Activated T-helper 9 cell treated with anti-CD3 and anti-CD28 coated beads, Interleukin-2, amount 50 U/mL, for 16 hours (primary cell): ENCODE measurements at places on chromosomes 12 and 14.
A peak's percentile ranks its signal among the peaks of the same experiment; 100 is the strongest.

DNA sequence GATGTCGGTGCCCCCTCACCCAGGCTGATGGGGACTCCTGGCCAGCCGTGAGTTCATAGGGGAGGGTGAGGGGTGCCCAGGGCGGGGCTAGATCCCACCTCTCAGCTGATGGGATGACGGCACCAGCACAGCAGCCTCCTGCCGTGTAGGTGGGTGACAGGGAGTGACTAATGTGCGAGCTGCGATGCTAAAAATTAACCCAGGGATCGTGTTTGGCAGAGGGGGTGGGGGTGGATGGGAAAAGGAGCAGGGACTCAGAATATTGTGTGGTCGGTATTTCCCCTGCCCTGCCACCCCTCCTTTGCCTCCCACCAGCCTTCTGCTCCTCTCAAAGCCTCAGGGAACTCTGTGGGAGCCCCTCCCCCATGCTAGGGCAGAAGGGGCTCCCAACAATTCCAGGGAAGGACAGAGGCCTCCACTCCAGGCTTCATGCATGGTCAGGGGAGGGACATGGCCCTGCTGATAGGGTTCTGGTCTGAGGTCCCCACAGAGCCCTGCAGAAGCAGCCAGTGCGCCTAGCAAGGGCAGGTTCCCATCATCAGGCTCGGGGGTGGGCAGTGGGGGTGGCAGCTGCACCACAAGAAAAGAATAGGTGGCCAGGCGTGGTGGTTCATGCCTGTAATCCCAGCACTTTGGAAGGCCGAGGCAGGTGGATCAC lies 12.5 kb downstream of the TAMALIN start:
- DNase-seq: no peak

- no peak for DNase-seq
Measured at GRCh38 chr12:71704920-71705319, 19.0 kb downstream of the TMEM19 start.

- DNase-seq: no peak
Measured at GRCh38 chr12:14989790-14990189, 16.9 kb downstream of the PDE6H start.

DNA sequence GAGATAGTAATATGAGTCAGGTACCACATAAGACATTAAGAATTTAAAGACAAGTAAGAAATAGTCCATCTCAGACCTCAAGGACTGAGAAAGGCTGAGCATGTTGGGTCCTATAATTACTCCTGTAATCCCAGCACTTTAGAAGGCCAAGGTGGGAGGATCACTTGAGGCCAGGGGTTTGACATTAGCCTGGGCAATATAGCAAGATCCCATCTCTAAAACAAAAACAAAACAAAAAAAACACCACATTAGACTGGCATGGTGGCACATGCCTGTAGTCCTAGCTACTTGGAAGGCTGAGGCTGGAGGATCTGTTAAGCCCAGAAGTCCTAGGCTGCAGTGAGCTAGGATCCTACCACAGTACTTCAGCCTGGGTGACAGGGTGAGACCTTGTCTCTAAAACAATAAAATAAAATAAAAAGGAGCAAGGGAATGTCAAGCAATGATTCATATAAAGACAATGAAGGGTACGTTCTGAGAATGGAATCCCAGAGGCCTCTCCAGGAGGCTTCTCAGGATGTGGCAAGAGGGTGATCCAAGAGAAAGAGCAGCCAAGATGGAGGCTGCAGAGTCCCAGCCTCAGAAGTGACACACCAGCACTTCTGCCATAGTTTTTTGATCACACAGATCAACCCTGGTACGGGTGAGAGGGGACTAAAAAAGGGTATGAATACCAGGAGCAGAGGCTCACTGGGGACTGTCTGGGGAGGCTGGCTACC lies 206.4 kb downstream of the CRADD start:
- DNase-seq: no peak

DNA sequence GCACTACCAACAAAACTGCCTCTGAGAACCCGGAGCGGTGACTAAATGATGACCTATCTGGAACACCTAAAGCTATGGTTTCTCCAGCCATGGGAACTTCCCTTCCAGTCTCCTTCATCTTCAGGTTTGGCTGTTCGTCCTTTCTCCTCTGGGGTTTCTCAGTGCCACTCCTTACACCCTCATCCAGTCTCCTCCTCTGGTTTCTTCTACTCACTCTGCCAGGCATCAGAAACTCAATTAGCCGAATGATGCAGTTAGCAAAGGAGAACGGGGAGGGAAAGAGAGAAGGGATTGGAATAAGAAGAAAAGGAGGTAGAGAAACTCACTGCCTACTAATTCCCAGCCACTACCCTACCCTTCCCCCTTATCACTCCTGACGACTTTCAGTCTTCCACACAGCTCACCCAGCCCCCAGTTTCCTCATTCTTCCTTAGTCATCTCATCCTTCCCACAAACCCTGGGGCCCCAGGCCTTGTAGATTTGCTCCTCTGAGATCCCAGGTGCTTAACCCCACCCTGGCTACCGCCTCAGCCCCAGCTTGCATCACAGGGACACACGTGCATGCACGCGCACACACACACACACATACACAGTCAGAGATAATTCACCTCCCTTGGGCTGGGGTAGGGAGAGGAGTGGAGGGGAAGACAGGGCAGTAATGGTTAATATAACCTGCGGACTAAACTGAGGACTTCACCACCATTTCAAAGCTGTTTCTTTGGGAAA lies 13.0 kb downstream of the FGD6 start:
- DNase-seq: no peak

- DNase-seq: no peak
Measured at GRCh38 chr14:31261859-31262731, 54.5 kb upstream of the HECTD1 start.

- no peak for DNase-seq
Measured at GRCh38 chr14:57991353-57991752, 125.5 kb upstream of the SLC35F4 start.

DNA sequence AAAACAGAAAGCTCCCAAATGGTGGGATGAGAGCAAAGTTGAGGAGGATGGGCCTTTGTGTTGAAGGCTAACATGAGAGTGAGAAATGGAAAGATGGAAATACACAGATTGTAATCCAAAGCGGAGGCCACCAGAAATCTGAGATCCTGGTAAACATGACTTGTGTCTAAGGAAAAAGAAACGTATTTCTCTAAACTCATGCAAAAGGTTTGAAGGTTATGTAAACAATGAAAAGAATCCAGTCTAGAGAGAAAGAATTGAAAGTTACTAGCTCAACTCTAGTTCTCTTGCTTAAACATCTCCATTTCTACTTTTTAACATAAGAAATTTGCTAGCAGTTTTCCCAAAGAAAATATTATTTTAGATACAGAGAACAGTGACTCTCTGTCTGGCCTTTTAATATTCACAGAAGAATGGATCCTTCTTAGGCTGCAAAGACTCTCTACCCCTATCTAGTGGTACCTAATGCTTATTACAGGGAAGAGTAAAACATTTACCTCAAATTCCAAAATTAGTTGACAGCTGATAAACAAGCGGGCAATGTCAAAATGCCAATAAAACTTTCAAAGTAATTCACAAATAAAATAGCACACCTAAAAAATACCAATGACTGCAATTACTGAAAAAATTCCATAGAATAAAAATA lies 75.8 kb upstream of the SOX5 start:
- DNase-seq: no peak

- DNase-seq: no peak
Measured at GRCh38 chr14:68229423-68230100, 410.0 kb downstream of the RAD51B start.

- DNase-seq: no peak
Measured at GRCh38 chr14:36013483-36013882, 163.0 kb downstream of the PTCSC3 start.

DNA sequence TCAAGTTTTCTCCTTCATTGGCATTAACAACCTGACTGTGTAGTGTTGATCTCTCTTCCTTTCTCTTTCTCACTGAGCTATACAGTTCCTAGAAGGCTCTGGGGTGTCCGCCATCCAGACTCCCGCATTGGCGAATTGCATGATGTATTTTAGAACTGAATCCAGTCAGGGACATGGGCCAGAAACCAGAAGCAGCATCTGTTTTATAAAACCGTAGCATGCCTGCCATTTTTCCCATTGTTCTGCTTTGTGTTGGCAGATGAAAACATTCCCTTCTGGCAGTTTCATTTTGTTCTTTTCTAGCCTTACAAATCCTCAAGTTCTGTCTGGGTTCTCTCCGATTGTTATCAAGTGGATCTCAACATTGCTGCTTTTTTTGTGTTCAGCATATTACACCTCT lies 268.3 kb upstream of the SEL1L start:
- no peak for DNase-seq

- DNase-seq: no peak
Measured at GRCh38 chr14:92635896-92636295, 112.5 kb downstream of the LGMN start.

DNA sequence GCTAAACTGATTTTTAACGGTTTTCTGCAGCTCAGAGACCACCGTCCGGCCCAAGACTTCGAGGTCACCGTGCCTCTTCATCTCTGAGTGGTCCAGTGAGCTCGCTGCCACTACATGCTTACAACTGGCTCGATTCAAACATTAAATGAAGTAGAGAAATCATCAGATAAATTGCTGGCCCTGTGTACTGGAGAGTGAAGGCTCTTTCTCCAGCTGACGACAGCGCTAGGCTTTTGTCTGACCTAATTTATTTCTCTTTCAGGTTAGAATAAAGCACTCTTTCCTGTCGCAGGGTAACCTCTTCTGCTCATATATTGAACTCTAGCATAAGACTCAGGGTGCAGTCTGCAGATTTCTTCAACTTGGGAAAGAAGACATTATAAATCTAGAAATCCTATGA lies 6.4 kb downstream of the BCL11B start:
- DNase-seq: no peak

DNA sequence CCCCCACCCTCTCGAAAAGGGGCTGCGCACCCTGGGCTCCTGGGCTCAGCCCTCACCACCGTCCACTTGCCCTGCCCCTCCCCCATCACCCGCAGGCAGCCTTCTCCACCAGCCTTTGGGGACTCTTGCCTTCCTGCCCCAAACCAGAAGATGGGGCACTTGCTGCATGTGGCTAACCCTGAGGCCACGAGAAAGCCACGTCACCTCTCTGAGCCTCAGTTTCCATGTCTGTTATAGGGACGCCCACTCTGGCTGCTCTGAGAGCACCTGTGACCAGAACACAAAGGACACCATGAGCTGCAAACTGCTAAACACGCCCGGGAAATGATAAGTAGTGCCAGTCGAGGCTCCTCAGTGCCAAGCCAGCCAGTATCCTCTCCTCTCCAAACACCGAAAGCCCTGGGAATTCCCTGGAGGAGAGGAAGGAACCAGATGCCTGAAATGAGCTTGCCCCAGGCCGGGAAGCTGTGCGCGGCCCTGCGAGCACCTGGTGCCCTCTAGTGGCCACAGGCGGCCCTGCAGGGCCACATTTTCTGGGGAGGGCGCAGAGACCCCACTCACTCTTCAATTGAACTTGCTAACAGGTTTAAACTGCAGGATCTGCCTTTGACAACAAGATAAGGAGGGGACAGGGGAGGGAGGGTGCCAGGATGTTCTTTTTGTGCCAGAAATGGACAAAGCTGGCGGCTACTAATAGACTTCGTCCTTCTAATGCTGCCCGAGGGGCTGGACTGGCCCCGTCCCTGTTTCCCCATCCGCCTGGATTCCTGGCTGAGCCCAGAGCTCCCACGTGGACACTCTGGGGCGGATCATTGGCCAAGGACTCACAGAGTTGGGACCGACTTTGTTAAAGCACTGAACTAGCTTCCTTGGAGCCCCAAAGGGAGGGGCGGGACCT lies 10.2 kb upstream of the SERPINA9 start:
- peak; percentile 23 for DNase-seq

DNA sequence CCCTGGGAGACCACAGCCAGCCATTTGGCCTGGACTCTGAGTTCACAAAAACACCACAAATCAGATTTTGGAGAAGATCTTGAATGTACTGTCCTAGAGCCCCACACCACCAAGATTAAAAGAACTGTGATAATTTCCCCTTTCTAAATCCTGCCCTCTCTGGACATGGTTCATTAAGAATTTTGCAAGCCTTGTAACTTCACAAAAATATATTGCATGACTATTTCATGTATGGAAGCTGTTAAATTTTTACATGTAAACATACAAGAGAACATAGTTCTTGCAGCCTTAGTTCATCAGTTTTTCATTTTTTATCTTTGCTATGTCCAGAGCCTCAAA lies 97.0 kb downstream of the SCARB1 start:
- DNase-seq: no peak

DNA sequence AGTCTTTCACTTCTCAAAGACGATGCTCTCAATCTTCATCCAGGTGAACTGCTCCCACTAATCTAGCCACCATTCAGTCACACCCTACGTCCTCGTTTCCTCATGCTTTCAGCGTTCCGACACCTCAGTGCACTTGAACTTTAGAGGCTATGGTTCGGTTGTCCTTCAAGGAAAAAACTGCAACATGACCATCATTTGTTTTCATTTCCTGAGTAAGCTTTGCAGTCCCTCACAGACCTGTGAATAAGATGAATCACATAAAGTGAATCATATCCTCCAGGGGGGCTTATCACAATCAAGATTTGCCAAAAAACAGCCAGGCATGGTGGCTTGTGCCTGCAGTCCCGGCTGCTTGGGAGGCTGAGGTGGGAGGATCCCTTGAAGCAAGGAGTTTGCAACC lies 80.2 kb downstream of the TMCC3 start:
- DNase-seq: no peak

- DNase-seq: no peak
Measured at GRCh38 chr12:57479376-57480115, at the start of gene ARHGAP9. Gene ARHGAP9, minus strand, starts transcription at chr12:57479866. Its CDS starts 460 bp downstream, at chr12:57479406.

- no peak for DNase-seq
Measured at GRCh38 chr12:123142921-123143735, 7.8 kb downstream of the PITPNM2 start.

- DNase-seq: no peak
Measured at GRCh38 chr14:101476916-101477553, 84.3 kb upstream of the DIO3 start.

DNA sequence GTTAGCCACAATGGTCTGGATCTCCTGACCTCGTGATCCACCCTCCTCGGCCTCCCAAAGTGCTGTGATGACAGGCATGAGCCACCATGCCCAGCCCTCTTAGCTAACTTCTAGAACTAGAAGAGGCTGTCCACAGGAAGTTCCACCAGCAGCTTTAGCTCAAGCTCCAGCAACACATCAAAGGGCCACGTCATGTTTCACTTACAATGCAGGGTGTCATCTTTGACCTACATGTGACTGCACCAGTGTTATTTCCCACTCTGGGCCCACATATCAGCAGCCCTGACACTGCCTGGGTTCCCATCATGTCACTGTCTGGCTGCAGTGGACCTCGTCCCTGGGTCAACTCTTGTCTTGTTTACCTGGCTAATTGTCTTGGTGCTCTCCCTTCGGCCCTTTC lies 147.2 kb downstream of the GRIN2B start:
- DNase-seq: no peak

- no peak for DNase-seq
Measured at GRCh38 chr12:112950701-112951100, 12.4 kb downstream of the OAS3 start.

GRCh38 chr12:109192358-109192757 lies 76.0 kb downstream of the ACACB start:
- no peak for DNase-seq
